ENCODE measurements at places on chromosomes 11 and 22. TPM values are rescaled to one million over a fixed set of nuclear protein-coding genes. Genes with fewer than 3 reads are reported as not detected.

ACP2 gene
- total RNA-seq = 38.5 TPM

DNA sequence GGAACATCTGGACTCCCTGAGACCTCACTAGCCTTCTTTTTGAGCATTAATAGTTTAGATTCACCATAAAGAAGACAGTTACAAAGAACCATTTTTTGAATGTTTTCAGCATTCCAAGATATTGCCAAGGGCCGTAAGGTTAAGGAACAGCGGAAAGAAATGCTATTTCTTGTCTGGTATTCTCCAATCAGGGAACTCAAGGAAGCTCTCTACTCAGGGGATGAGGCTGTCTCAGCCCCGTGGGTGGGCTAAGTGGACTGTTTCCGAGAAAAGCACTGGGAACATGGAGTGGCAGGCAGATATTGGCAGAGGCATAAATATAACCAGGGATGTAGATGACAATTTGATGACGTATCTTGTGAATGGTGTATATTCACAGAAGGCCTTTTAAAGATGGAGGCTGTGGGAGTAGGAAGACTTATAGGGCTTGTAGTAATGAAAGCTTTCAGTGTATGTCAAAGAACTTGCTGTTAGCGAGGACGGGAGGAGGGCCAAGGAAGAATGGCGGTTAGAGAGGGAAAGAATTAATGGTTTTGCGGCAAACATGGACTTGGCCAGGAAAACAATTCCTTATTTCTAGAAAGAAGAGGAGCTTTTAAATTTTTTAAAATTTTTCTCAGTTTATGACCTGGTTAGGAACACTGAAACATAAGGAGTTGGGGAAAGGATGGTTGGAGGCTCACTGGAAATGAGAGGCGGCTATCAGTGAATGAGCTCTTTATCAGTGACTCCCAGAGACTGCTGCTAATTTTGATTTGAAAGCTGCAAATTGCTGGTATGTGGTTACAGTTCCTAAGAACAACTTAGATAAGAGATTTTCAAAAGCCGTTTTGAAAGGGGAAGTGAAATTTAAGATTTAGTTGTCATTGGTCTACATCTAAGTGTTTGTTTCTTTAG, 64.6 kb downstream of the ST3GAL4 start:
- H3K4me1 ChIP-seq = peaks cover 36% of the 10 kb centered on the region
- no peak overlapping the region for H3K4me3 ChIP-seq
- peak overlapping the region; percentile 43 for H3K27ac ChIP-seq
- H3K36me3 ChIP-seq = no peaks in the 10 kb centered on the region

- no peaks in the 10 kb centered on the region for H3K27me3 ChIP-seq
- no peaks in the 10 kb centered on the region for H3K36me3 ChIP-seq
- H3K4me1 ChIP-seq = no peaks in the 10 kb centered on the region
- H3K27ac ChIP-seq = no peak overlapping the region
Observed at GRCh38 chr11:60118338-60118737, 29.9 kb downstream of the MS4A2 start.

- H3K27me3 ChIP-seq = no peaks in the 10 kb centered on the region
- H3K27ac ChIP-seq = no peak overlapping the region
- DNase-seq = peak; percentile 6
- no peaks in the 10 kb centered on the region for H3K36me3 ChIP-seq
- H3K4me1 ChIP-seq = no peaks in the 10 kb centered on the region
- no peak overlapping the region for H3K4me3 ChIP-seq
Observed at GRCh38 chr11:2572491-2573239, 127.1 kb downstream of the KCNQ1OT1 start.

KCNE3 gene
- 8.5 TPM for total RNA-seq

- no peaks in the 10 kb centered on the region for H3K36me3 ChIP-seq
- no peak for DNase-seq
- H3K4me1 ChIP-seq = peaks cover 17% of the 10 kb centered on the region
- H3K27ac ChIP-seq = peak overlapping the region; percentile 15
- no peak overlapping the region for H3K4me3 ChIP-seq
- no peaks in the 10 kb centered on the region for H3K27me3 ChIP-seq
Observed at GRCh38 chr11:30488304-30488998, 97.7 kb downstream of the MPPED2 start.

- H3K4me1 ChIP-seq = no peaks in the 10 kb centered on the region
- H3K27me3 ChIP-seq = no peaks in the 10 kb centered on the region
- no peak overlapping the region for H3K4me3 ChIP-seq
- H3K27ac ChIP-seq = no peak overlapping the region
- no peak for DNase-seq
Observed at GRCh38 chr11:19187114-19187832, 14.5 kb downstream of the CSRP3 start.

DNA sequence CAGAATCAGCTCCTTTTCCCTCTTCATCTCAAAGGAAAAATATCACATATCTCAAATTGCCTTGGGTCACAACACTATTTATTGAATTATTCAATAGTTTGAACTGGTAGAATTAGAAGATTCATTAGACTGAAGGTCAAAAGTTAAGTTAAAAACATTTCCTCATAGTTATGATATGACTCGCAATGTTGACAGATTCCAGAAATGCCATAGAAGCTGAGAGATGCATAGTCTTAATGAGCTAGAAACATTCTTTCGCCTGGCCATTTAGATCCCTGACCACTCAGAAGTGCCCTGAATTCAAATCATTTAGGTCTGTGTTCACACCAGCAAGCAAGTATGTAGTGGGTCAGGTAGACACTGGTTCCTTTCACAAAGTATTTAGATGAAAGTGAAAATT, 44.4 kb downstream of the FAT3 start:
- no peaks in the 10 kb centered on the region for H3K4me1 ChIP-seq
- no peaks in the 10 kb centered on the region for H3K36me3 ChIP-seq
- no peaks in the 10 kb centered on the region for H3K27me3 ChIP-seq
- H3K4me3 ChIP-seq = no peak overlapping the region
- no peak for DNase-seq

DNA sequence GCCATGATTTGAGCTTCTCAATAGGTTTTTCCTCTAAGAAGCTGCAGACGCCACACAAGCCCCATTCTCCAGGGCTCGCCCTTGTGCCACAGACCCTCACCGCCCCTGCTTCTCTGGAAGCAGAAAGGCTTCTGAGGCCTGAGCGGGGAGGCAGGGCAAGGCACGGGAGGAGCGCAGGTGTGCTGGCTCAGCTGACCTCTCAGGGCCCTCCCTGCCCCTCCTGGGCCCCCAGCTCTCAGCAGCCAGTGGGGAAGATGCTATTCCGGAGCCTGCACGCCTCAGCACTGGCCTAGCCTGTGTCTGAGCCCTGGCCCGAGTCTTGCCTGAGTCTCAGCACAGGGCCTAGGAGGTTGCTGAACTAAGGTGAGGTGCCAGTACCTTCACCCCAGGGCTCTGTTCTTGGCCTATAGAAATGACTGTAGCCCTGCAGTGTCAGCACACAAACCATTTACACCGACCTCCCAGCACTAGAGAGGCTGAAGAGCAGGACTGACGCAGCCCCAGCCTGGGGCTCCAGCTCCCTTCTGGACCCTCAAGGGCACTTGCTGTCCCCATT, 47.1 kb upstream of the LMO1 start:
- DNase-seq = no peak
- H3K27ac ChIP-seq = no peak overlapping the region
- H3K27me3 ChIP-seq = no peaks in the 10 kb centered on the region
- H3K36me3 ChIP-seq = no peaks in the 10 kb centered on the region
- H3K4me1 ChIP-seq = no peaks in the 10 kb centered on the region
- H3K4me3 ChIP-seq = no peak overlapping the region

GRCh38 chr11:129855086-129855485, 39.4 kb downstream of the TMEM45B start:
- H3K4me1 ChIP-seq = no peaks in the 10 kb centered on the region
- no peak overlapping the region for H3K4me3 ChIP-seq
- H3K36me3 ChIP-seq = no peaks in the 10 kb centered on the region
- H3K27me3 ChIP-seq = no peaks in the 10 kb centered on the region

DNA sequence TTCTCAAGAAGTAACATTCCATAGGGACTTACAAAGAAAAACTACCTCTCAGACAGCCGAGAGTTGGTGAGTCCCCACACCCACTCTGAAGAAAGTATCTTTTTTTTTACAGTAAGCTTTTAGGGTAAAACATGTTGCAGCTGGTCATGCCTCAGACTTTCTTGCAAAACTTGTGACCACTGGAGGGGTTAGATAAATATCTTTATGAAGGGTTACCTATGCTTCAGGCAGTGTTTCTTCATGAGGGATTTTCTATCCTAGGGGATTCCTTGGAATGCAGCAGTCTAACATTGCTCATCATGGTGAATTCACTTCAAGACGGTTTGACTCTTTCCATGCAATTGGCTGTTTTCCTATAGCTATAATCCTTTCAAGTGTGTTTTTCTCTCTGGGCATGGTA, 20.8 kb upstream of the SNX19 start:
- H3K27me3 ChIP-seq = no peaks in the 10 kb centered on the region
- no peaks in the 10 kb centered on the region for H3K4me1 ChIP-seq
- no peaks in the 10 kb centered on the region for H3K36me3 ChIP-seq
- H3K27ac ChIP-seq = no peak overlapping the region

All from tibial nerve (tissue), 4 donors.